Fibroblast of skin of back (primary cell): ENCODE measurements at places on chromosomes 16 and 17.

DNA sequence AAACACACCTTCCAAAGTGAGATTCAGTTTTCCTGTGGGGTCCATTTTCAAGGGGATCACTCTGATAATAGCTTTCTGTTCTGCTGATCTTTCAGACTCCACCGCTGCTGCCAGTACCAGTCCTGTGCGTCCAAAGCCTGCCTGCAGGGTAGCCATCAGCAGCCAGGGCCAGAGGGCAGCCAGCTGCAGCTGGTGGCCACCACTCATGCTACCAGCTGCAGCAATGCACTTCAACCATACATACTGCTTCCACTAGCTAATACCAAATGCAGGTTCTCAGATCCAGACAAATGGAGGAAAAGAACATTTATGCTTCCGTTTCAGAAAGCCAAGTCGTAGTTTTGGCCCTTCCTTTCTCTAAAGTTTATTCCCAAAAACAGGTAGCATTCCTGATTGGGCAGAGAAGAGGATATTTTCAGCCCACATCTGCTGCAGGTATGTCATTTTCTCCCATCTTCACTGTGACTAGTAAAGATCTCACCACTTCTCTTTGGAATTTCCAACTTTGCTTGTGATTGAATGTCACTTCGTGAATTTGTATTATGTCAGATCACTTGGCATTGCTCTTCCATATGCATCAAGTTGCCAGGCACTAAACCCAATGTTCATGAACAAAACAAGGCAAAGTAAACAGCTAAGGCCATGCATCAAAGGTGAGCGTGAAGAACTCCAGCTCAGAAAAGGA, 1.8 kb downstream of the RNF43 start:
- DNase-seq = no peak

GRCh38 chr17:73232587-73233373, 28.9 kb downstream of the CPSF4L start:
- peak; percentile 29 for DNase-seq

DNA sequence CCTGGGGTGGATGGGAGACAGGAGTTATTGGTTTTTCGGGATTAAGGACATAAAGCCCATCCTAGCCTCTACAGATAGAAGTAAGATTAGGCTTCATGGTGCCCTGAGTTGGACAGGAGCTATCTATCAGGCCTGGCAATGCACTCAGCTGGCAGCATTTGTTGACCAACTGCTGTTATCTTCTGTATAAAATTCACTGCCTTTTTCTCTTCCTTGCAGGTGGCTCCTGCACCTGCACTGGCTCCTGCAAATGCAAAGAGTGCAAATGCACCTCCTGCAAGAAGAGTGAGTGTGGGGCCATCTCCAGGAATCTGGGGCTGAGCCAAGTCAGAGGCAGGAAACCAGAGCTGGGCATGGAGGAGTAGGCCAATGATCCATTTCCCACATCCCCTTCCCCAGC, 579 bp downstream of the MT1A start:
- DNase-seq = no peak

DNA sequence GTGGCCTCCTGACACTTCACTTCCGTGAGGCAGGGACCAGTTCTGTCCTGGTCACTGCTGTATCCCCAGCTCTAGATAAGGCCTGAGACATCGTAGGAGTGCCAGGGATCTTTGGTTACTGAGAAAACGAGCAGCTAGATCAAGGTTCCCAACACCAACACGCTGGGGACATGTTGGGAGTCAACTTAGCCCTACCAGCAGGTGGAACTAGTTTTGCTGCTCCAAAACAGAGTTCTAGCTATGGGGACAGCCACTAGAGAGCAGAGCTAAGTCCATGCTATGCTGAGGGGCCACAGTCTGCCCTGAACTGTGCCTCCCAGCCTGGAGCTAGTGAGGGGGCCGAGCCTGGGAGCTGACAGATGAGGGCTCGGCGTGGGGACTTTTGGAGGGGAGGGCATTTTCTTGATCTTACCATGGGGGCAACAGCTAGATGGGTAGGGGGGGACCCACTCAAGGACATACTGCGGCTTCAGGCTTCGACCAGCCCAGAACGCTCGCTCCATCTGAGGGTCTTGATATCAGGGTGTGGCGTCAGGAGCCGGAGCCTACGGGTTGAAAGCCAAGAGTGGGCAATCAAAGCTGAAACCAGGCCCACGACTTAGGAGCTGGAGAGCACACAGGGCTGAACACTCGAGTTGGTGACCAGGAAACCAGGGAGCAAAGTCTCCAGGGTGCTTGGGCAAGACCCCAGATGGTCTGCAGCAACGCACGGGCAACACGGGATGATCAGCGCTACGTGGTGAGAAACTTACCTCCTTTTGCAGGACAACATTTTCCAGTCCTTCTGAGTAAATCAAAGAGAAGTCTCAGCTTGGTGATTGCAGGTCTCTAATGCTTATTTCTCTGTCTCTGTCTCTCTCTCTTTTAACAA, 13.4 kb downstream of the SNX20 start:
- DNase-seq = no peak

GRCh38 chr17:15255713-15256454, 9.2 kb downstream of the PMP22 start:
- peak; percentile 25 for DNase-seq

- no peak for DNase-seq
Measured at GRCh38 chr16:5045499-5046115, 11.9 kb upstream of the NAGPA start.

DNA sequence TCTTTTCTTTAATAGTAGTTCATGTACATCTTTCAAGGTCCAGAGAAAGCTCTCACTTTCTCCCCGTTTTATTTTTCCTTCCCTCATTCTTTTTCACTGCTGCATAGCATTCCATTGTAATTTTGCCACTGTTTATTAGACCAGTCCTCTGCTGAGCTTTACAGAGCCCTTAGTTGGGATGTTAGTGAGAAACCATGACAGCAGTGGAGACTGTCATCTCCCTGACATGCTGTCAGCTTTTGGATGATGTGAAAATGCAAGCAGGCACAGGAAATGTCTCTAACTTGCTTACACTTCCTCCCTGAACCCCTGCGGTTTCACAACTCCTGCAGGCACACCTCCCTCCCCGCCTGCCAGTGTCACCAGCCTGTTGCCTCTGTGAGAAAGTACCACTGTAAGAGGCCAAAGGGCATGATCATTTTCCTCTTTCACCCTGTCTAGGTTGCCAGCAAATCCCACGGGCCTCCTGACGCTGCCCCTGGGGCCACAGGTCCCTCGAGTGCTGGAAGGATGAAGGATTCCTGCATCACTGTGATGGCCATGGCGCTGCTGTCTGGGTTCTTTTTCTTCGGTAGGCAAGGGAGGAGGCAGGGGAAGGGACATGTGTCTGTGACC, at the start of gene ITGAL:
TSS of gene ITGAL (plus strand) at position 415 of the 615 bp plus-strand sequence. CDS start at position 511, 96 bp downstream.
- DNase-seq = no peak

GRCh38 chr17:28390984-28391383, 15.0 kb downstream of the SLC46A1 start:
- DNase-seq = no peak

DNA sequence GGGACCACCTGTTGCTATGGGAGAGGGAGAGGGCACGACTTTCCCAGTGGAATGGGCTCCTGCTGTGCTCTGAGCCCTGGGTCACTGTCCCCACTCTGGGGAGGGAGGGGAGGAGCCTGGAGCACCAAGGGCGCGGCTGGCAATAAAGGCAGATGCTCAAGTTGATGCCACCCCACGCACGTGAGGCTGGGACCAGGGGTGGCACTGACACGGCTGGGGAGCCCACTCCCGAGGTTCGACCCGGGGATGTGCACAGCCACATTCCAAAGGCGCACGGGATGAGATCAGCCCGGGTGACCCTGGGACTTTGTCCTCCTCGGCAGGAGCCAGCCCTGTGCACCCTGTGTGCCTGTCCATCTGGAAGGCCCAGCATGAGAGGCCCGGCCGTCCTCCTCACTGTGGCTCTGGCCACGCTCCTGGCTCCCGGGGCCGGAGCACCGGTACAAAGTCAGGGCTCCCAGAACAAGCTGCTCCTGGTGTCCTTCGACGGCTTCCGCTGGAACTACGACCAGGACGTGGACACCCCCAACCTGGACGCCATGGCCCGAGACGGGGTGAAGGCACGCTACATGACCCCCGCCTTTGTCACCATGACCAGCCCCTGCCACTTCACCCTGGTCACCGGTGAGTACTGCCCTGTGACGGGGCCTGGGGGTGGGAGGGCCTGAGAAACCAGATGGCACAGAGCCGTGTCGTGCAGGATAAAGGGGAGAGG, at the start of gene ENPP7:
TSS of gene ENPP7 (plus strand) at position 175 of the 715 bp plus-strand sequence. CDS start at position 372, 197 bp downstream.
- no peak for DNase-seq

- DNase-seq = no peak
Measured at GRCh38 chr17:57539529-57540301, 205.4 kb downstream of the CCDC182 start.

DNA sequence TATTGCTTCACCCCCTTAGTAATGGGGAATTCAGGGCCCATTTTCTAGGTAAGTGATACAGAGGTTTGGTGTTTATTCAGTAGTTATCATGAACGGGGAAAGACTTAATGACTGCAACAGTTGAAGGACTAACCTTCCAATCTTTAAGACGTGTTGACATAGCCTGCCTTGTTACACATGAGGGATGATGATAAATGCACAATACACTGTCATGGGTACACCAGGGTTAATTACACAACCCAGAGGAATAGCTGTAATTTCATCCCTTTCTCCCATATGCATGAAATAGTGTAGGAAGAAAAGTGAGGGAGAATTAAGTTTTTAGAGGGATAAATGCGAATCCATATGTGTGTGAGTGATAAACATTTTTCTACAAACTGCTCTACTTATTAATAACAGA, 10.7 kb downstream of the MYH4 start:
- no peak for DNase-seq

GRCh38 chr17:55584055-55584685, 72.9 kb upstream of the SMIM36 start:
- DNase-seq = peak; percentile 25

GRCh38 chr17:8292639-8293395, 2.4 kb downstream of the SLC25A35 start:
- DNase-seq = no peak
